ENCODE measurements at places on chromosomes 7 and 10. TPM values are rescaled to one million over a fixed set of nuclear protein-coding genes. Genes with fewer than 3 reads are reported as not detected.

- DNase-seq = no peak
Measured at GRCh38 chr10:86673827-86674581, 5.7 kb downstream of the LDB3 start.

DNA sequence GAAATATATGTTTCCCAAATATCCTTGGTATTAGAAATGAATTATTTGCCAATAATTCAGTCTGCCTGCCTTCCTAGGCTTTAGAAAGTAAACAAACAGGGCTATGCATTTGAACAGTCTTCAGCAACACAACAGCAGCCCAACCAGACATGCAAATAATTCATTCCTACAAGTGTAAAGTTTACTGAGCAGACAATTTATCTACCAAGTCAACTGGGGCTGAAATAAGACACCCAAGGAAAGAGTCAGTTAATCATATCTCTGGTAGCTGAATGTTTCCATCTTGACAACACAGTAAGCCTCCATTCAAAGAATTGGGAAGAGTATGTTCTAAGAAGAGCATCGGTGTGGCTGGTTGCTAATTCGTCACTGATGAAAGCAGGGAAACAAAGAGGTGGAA is 38.4 kb downstream of the AIFM2 start:
- no peak for DNase-seq

The SNX10 gene
- total RNA-seq = 5.4 TPM

GRCh38 chr7:3267966-3268690 is 32.9 kb upstream of the SDK1 start:
- DNase-seq = no peak

- DNase-seq = no peak
Measured at GRCh38 chr10:123245264-123245663, 91.1 kb downstream of the BUB3 start.

GRCh38 chr7:25384788-25385505 is 156.7 kb upstream of the NPVF start:
- no peak for DNase-seq

The LIPF gene
- not detected for total RNA-seq

- no peak for DNase-seq
Measured at GRCh38 chr10:61408105-61408504, 45.1 kb downstream of the TMEM26 start.

DNA sequence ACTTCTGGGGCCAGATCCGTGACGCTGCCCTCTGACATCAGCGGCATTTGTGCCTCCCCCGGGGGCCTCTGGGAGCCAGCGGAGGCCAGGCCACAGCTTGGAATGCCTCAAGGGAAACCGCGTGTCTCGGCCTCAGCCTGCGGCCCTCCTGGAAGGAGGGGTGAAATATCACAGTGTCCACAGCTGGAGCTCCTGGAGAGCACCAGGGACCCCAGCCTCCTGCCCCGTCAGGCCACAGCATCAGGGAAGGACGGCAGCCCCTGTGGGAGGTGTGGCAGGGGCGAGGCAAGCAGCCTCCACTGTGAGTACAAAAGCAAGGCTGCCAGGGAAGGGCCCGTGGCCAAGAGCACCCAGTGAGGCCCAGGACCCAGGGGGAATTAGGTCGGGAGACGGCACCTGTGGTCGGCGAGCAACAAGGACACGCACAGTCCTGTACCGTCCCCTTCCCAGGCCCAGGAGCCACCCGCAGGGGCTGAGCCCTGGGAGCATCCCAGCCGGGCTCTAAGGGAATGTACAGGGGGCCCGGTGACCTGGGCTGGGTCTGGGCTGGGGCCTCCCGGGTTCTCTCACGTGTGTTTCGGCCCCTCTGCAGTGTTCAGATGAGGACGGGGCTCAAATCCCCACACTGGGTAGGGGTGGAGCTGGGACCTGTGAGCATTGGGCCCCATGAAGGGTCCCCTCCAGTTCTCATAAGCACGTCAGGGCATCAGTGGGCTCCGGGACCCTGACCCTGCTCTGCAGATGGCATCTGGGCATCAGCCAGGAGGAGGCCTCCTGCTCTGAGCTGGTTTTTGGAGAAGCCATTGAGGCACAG is 18.7 kb upstream of the KNDC1 start:
- DNase-seq = no peak

DNA sequence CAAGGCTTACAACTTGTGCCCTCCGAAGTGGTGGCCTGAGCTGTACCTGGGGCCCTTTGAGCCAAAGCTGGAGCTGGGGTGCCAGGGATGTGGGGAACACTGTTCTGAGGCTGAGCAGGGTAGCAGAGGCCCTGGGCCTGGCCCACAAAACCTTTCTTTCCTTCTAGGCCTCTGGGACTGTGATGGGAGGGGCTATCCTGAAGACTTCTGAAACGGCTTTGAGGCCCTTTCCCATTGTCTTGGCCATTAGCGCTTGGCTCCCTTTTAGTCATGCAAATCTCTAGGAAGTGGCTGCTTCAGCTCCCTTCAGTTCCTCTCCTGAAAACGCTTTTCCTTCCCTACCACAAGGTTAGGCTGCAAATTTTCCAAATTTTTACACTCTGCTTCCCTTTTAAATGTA is 16.8 kb upstream of the CRYGN start:
- no peak for DNase-seq

DNA sequence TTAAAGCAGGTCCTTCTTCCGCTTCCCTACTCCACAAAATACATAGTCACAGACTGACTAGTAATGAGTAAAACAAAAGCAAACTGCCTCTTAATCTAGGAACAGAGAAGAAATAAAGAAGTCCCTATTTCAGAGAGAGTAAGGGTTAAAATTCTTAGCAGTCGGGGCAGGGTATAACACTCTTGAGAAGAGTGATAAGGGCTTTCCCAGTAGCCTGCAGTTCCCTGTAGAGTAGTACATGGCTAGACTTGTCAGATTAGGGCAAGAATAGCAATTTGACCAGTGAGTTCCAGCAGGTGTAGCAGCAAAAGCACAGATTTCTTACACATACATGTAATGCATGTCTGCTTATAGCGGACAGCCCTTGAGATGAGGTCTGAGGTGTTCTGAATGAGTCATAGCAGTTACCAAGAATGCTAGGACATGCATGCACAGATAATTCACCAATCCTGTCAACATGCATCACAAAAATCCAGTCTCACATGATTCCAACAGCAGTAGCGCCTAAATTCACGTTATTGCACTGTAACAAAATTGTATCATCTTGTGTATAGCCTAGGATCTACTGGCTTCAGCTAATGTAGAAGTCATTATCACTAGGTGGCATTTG is 40.7 kb downstream of the BTRC start:
- DNase-seq = no peak

DNA sequence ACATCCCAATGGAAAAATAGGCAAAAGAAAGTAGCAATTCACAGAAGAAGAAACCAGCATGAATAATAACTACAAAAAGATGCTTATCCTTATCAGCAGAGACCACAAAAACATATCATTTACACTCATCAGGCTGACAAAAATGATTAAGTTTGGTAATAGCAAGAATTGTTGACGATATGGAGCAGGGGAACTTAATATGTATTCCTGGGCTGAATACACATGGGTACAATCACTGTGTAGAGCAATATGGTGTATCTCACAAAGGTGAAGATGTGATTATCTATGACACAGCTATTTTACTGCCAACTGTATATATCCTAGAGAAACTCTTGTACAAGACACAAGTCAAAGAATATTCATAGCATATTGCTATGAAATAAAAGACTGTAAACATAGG is 141.8 kb upstream of the NOBOX start:
- DNase-seq = no peak

The SDK1 gene
- total RNA-seq = 6.6 TPM

DNA sequence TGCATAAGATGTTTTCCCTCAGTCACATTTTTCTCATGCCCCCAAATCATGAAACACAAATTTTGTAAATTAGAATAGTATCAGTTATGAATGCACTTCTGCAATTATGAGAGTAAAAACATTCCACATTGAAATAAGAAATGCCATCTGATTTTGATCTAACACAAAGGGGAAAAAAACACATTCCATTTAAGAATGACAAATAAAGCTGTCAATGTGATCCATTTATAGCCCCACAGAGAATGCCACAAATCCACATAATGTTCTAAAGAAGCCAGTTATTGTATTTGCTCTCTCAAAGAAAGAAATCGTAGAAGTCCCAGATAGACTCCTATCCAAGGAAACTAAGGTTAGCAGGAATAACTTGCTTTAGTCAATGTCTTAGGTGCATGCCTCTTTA is 48.7 kb upstream of the RHOBTB1 start:
- DNase-seq = no peak

The AKR1B1 gene
- 68.7 TPM for total RNA-seq

All from mucosa of gallbladder (tissue), 1 donor.